Heart right ventricle (tissue), 16 donors: ENCODE measurements at places on chromosomes 1 and 21. TPM values are rescaled to one million over a fixed set of nuclear protein-coding genes. Genes with fewer than 3 reads are reported as not detected.

- no peak for DNase-seq
Observed at GRCh38 chr1:53237638-53238037, 680 bp downstream of the MAGOH start.

DNA sequence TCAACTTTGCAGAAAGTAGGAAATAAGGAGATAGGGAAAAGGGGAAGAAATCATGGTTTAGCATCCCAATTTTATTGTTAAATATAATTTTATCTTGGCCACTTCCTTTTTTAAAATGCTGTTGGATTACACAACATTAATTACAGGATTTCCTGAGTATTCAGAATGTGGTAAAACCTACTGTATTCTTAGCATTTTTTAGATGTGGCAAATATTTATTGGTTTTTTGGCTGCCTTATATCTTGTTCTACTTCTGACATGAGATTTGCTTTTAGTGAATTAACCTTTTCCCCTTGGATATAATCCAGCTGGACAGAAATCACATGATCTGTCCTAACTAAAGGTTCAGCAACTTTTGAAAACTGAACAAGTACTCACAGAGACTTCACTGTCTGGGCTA is 104.9 kb downstream of the PTGS2 start:
- no peak for DNase-seq

- no peak for DNase-seq
Observed at GRCh38 chr1:71542155-71542554, 461.3 kb upstream of the ZRANB2 start.

GRCh38 chr1:65166572-65167305 is 18.7 kb downstream of the AK4 start:
- peak; percentile 21 for DNase-seq

GRCh38 chr1:187839873-187840272 is 1011.1 kb downstream of the PLA2G4A start:
- no peak for DNase-seq

- no peak for DNase-seq
Observed at GRCh38 chr1:179973198-179974110, 18.8 kb downstream of the CEP350 start.

- no peak for DNase-seq
Observed at GRCh38 chr1:235423214-235423652, 56.0 kb downstream of the TBCE start.

DNA sequence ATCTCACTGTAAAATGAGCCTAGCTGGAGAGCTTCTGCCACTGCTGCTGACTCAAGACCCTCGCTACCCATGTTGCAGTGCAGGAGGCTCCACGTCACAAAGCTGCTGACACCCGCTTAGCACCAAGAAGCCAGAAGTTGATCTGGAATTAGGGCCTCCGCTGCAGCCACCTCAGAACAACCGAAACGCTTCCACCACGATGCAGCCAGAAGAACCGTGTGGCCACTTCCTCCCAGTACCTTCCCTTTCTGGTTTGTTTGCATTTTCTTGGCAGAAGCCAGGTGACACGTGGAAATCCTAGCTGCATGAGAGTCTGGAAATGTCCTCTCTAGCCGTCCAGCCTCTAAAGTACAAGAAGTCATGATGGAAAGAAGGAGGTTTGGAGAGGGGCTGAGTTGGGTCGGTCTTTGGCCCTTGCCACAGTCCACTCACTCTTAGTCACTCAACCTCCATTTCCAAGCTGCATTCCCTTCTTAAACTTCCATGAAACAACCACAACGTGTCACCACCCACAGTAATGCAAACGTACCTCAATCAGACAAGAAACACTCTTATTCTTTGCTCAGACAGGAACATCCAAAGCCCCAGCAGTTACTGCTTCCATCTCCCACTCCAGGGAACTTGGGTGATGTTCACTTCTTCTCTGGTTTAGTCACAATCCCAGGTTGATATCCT is 10.0 kb upstream of the CDA start:
- DNase-seq, result no peak

DNA sequence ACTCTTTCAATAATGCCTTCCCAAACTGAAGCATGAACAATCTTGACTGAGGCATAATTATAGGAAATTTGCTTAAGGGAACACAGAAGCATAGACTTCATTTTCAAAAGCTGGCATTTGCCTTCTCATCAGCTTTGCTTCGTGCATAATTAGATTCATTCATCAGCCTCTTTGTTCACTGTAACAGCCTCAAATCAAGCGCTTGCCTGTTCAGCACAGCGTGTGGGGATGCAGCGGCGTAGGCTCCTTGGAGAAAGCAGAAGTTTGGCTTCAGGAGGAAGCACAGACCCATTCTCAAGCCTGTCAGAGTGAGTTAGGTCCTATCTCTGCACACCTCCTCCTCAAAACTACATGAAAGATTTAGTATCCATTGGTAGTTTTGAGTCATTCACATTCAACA is 246.4 kb upstream of the MAP1LC3C start:
- no peak for DNase-seq

GRCh38 chr1:47388891-47389238 is 27.2 kb upstream of the FOXE3 start:
- peak; percentile 25 for DNase-seq

KCNK2 gene
- total RNA-seq, result not detected

NBPF4 gene
- total RNA-seq, result not detected

DNA sequence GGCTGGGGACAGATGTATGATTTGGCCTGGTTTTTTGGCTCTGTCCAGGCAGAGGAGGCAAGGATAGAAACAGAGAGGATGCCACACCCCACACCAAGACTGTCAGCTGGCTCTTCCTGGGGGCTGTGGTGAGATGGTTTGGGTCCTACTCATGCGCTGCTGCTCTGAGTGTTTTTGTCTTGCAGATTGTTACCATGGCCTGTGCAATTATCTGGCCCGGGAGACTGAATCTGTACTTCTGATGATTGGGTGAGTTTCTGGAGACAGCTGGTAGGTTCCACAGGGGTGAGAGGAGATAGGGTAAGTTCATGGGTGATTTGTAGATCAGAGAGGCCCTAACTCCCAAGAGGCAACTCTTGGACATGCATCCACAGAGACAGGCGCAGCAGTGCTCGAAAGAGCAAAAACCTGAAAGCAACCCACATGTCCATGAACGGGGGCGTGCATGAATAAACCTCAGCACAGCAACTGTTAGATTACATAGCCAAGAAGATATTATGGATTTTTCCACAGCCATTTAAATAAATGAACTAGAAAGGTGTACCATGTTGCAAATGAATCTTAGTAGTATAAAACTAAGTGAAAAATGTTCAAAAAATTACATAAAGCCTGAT is 17.8 kb downstream of the AADACL4 start:
- DNase-seq, result no peak

- DNase-seq, result no peak
Observed at GRCh38 chr1:228783418-228784040, 48.2 kb downstream of the RHOU start.

TDRD10 gene
- total RNA-seq, result 2.8 TPM

GRCh38 chr1:203871114-203871880 is 9.9 kb downstream of the SNRPE start:
- no peak for DNase-seq

KRTAP11-1 gene
- total RNA-seq, result not detected

- no peak for DNase-seq
Observed at GRCh38 chr1:2180297-2181245, 14.0 kb downstream of the FAAP20 start.

CLCA2 gene
- 0.07 TPM for total RNA-seq

SPRR1A gene
- total RNA-seq, result not detected

- no peak for DNase-seq
Observed at GRCh38 chr1:183598386-183598785, 8.1 kb upstream of the NCF2 start.

HSF2BP gene
- 0.39 TPM for total RNA-seq

PROX1 gene
- total RNA-seq, result 119 TPM

DNA sequence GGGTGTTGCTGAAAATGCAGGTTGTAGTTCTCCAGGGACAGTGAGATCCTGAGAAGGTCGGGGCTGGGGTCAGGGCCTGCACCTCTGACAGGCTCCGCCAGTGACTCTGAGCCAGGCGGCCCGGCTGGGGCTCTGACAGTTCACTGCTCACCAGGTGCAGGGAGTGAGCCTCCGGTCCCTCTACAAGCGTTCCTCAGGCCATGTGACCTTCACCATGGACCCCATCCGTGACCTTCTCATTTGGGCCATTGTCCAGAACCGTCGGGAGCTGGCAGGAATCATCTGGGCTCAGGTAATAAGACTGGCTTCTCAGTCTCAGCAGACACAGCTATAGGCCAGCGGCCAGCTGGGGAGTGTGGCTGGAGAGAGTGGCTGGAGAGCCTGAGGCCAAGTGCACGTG is 41.8 kb downstream of the TRPM2 start:
- no peak for DNase-seq

- no peak for DNase-seq
Observed at GRCh38 chr1:178396789-178397188, 100.0 kb downstream of the CLEC20A start.

GRCh38 chr21:45871616-45872236 is 109.8 kb upstream of the COL6A1 start:
- no peak for DNase-seq

CDC73 gene
- total RNA-seq, result 54.6 TPM

GRCh38 chr1:112011202-112011601 is 21.7 kb upstream of the KCND3 start:
- DNase-seq, result no peak

C8B gene
- not detected for total RNA-seq

- DNase-seq, result no peak
Observed at GRCh38 chr1:154748405-154748775, 121.7 kb downstream of the KCNN3 start.

- no peak for DNase-seq
Observed at GRCh38 chr1:114034567-114035303, 55.5 kb downstream of the OLFML3 start.

DNA sequence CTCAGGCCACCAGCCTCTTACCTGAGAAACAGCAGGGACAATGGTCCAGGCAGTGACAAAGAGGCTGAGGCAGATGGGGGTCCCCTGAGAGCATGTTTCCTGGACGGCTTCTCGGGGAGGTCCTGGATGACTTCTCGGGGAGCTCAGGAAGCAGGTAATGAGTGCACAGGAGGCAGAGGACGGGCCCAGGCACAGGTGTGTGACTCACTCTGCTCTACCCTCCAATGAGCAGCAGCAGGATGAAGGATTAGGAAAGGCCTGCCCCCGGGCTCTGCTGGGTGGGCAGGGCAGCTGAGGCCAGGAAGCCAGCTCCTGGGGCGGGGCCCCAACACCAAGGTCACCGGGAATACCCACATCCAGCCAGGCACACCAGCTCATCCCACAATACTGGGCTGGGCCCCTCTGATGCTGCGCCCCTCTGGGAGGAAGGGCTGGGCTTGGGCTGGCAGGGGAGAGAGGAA is 17.2 kb upstream of the PTAFR start:
- no peak for DNase-seq

DNA sequence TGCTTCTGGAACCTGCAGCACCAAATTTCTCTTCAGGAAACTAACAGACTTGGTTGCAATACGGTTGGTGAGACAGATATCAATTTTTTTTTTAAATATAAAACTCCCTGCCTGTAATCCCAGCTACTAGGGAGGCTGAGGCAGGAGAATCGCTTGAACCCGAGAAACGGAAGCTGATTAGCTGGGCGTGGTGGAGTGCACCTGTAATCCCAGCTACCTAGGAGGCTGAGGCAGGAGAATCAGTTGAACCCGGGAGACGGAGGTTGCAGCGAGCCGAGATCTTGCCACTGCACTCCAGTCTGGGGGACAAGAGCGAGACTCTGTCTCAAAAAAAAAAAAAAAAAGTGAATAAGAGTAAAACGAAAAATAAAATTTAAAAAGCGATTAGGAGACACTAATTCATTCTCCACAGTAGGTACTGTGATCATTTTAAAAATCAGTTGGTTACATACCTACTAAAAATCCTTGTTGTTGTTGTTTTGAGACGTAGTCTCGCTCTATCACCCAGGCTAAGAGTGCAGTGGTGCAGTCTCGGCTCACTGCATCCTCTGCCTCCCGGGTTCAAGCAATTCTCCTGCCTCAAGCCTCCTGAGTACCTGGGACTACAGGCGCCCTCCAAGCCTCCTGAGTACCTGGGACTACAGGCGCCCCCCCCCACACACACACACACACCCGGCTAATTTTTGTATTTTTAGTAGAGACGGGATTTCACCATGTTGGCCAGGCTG is 796 bp upstream of the RBM8A start:
- no peak for DNase-seq

- no peak for DNase-seq
Observed at GRCh38 chr1:225950905-225951497, 10.0 kb upstream of the LEFTY2 start.

GRCh38 chr1:2778220-2778592 is 23.3 kb downstream of the TTC34 start:
- no peak for DNase-seq

GRCh38 chr1:94522304-94522703 is 19.3 kb downstream of the F3 start:
- DNase-seq, result peak; percentile 35

- no peak for DNase-seq
Observed at GRCh38 chr1:48756683-48757316, 19.9 kb downstream of the BEND5 start.

EXO1 gene
- 0.13 TPM for total RNA-seq

IFNLR1 gene
- 3.7 TPM for total RNA-seq

DNA sequence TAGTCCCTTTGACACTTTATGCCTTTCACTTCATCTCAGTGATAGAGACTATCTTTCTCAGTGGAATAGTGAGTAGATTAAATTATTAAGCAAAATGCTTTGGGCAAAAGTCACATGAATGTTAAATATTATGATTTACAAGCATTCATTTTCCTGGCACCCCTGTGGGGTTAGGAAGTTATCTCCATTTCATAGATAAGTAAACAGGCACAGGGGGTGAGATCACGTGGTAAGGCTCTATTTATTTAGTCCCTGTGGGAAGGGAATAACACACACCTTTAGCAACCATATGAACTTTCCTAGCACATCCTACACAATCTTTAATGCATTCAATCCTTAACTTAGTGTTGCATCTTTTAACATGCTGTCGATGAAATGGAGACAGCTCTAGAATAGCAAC is 12.3 kb downstream of the PSMB2 start:
- DNase-seq, result no peak

GRCh38 chr1:106791041-106791440 is 265.4 kb upstream of the PRMT6 start:
- no peak for DNase-seq
